Activated gamma-delta T cell (primary cell): ENCODE measurements at places on chromosomes 7 and 10.

DNA sequence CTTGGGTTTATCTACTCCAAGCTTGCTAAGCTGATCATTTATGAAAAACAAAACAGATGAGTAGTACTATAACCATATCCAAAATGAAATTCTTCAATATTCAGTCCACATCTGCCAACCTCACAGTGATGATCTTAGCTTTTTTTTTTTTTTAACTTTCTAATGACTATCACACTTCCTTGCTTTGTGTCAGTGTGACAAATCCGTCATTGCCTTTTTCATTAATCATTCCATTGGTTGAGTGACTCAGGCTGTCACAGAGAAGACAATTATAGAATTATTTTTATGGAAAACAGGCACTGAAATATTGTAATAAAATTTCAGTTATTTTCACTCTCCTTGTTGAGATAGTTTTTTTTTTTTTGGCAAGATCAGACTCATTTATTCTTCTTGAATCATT is 70.7 kb downstream of the CPVL start:
- no peak for DNase-seq

DNA sequence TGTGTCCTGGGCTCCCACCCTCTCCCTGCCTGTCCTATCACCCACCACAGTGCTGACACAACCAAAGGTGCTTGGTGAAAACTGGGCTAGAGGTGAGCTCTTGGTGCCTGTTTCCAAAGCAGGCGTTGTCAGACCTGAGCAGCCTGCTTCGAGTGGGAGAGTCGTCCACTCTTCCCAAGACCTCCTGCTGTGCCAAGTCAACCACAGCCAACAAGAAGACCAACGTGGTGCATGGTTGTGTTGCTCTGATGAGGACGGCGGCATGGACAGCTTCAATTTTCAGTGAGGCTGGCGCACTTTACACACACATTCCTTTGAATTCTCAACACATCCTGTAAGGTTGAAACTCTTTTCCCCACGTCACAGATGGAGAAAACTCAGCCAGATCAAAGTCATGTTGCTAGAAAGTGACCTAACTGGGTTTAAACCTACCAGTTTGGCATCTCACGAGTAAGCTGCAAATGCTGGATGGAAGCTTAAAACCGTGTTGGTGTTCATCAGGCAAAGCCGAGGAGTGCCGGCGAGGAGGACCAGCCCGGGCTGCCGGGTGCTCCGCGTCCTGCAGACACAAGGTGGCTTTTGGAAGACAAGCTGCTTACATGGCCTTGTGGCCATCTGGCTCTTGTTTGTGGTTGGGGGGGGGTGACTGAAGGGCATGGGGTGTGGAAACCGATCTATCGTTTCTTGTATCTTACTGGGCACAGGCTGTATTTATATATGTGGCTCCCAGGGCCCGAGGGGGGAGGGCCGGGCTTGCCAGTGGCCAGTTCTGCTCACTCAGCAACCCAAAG is 39.3 kb downstream of the INSIG1 start:
- no peak for DNase-seq

DNA sequence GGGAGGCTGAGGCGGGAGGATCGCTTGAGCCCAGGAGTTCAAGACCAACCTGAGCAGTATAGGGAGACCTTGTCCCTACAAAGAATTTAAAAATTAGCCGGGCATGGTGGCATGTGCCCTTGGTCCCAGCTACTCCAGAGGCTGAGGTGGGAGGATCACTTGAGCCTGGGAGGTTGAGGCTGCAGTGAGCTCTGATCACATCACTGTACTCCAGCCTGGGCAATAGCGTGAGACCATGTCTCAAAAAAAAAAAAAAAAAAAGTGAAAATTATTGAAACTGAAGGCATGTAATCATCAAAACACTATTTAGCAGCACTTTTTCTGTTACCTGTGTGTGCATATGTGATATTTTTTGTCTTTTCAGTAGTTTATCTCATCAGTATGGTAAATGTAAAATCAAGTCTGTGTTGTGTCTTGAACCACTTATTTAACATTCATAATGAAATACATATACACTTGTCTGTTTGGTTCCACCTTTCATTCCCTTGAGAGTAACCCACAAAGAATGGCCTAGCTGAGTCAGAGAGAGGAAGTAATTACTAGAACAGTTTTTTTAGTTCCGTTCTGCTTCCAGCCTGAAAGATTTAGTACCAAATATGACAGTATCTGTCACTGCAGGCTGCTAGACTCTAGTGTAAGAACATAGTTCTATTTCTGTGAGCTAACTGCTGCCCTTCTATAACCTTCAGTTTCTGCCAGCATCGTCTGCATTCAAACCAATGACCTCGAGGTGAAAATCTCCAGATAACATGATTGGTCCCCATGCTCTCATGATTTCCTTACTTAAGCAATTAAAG is 68.6 kb downstream of the MMRN2 start:
- no peak for DNase-seq

DNA sequence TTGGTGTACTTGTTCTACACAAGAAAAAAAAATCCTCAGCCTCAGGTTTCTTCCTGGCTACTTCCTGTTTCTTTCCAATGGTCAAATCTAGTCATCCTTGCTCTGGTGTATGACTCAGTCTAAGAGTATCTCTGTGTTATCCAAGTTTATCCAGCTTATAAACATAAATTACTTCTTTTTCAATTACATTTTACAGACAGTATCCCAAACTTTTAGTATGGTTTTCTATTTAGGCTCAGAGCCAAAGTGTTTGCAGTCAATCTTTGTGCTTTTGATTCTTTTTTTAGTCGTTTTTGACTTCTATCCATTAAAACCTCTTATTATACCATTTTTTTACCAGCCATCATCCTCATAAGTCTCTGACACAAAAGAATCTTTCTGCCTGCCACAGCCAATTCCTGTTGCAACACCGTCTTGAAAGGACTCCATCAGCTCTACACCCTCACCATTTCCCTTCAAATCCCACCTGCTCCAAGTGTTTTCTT is 294.6 kb downstream of the PTEN start:
- DNase-seq = no peak

- DNase-seq = no peak
Measured at GRCh38 chr7:130147710-130148325, 57.4 kb downstream of the TMEM209 start.

DNA sequence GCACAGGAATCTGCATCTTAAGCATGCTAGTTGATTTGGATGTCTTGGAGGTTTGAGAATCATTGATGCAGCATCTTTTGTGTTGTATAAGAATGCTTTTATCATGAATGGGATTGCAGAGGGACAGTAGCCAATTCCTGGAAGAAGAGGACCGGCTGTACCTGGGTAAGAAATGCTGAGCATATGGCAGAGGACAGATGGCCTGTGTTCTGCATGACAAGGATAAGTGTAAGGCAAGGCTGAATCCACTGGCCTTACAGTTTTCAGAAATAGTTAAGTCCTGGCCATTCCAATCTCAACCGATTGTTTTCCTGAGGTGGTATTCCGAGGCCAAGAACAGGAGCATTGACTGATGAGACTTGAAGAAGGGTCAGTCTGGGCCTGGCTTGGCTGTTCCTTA is 24.4 kb upstream of the KBTBD2 start:
- no peak for DNase-seq

- DNase-seq = no peak
Measured at GRCh38 chr7:43876976-43877745, 7.8 kb upstream of the MRPS24 start.

DNA sequence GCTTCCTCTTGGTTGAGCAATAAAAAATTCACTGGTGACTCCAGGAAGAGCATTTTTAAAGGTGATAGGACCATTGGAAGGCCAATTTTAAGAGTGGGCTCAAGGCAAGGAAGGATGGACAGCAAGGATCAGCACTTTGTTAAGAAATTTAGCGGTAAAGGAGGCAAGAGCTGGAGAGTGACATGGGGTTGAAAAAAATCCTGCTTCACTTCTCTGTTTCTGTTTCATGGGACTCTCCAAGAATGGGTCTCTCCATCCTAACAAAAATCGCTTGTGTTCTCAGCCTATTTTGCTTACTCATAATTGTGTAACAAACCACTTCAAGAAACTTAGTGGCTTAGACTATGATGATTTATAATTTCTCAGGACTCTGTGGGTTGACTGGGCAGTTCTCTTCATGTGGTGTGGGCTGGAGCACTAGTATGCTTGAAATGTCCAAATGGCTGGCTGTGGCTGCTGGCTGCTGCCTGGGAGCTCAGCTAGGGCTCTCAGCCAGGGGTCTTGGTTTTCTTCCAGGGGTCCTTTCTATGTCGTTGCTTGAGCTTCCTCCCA is 59.8 kb upstream of the ZNRF2 start:
- DNase-seq = no peak

GRCh38 chr7:50780436-50780835 is 2.3 kb downstream of the GRB10 start:
- DNase-seq = no peak

GRCh38 chr7:158087196-158087595 is 500.4 kb downstream of the PTPRN2 start:
- DNase-seq = no peak

GRCh38 chr7:151454932-151455530 is 15.1 kb upstream of the CRYGN start:
- no peak for DNase-seq

GRCh38 chr10:102945962-102946361 is 27.9 kb downstream of the CNNM2 start:
- no peak for DNase-seq

- no peak for DNase-seq
Measured at GRCh38 chr7:159209429-159209828, 64.8 kb upstream of the VIPR2 start.

GRCh38 chr7:44082541-44083207 is 344 bp upstream of the POLM start:
- DNase-seq = peak; percentile 92

GRCh38 chr10:14474656-14475055 is 143.9 kb upstream of the FRMD4A start:
- DNase-seq = no peak

DNA sequence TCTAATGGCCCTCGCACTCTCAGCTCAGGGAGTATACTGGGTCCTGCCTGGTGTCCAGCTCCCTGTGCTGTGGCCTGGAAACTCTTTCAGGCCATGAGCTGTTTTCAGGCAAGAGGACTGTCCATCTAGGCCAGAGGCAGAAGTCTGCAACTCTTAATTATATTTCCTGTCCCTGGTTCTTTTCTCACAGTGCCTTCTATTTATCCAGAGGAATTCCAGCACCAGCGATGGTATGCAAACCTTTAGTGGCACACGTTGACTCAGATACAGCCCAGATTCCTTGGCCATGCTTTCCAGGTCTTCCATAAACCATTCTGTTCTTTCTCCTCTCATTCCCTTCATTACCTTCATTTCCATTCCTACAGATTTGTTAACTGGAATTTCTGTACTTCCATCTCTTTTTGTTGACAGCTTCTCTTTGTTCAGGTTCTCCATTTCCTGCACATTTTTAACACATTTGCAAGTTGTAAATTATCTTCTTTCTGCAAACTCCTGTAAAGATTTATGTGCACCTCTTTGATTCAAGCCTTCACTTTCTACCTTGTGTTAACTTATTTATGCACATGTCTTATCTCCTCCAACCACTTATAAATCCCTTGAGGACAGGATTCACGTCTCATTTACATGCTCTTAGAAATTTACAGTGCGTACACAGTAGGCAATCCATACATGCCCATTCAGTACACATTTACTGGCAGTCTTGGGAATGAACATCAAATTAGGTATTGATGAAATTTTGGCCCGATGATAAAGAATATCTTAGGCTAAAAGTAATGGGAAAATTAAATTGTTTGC is 172.1 kb downstream of the CELF2 start:
- no peak for DNase-seq
